ENCODE measurements at places on chromosomes 1 and 21. TPM values are rescaled to one million over a fixed set of nuclear protein-coding genes. Genes with fewer than 3 reads are reported as not detected.

GRCh38 chr1:237471956-237472355 lies 418.8 kb downstream of the ZP4 start:
- no peak overlapping the region for H3K4me3 ChIP-seq
- H3K27me3 ChIP-seq = no peaks in the 10 kb centered on the region
- no peak for DNase-seq

DNA sequence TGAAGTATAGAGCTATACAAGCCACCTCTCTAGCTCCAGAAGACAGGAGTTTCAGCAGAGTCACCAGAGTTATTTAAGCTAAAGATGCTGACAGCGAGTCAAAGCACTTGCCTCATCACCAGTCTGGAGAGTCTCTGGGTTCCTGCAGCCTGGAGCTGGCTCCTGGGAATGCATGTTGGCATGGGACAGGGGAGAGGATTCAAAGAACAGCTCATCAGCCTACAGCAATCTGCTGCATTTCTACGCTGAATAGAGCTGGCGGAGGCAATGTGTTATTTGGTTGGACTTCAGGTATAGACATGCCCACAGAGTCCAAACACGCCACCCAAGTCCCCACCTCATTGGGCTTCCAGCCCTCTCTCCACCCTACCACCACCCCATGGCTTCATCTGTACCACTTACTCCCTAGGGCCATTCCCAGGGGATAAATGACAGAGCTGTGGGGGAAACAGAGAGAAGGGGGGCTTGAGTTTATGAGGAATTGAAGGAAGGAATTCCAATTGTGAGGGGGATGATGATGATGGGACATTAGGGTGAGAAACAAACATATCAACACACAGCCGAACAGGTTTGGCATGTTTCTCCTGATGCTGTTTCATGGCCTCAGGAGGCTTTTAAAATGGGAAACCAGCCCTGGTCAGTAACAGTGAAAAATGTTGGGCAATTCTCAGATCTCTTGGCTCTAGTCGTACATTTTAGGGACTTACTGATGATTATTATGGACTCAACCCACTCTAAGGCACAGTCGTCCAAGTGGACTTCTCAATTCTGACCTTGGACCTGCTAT lies 58.4 kb downstream of the PLEKHA6 start:
- H3K27me3 ChIP-seq = no peaks in the 10 kb centered on the region
- H3K36me3 ChIP-seq = no peaks in the 10 kb centered on the region
- DNase-seq = no peak
- H3K4me1 ChIP-seq = peaks cover 36% of the 10 kb centered on the region
- no peak overlapping the region for H3K27ac ChIP-seq
- no peak overlapping the region for H3K4me3 ChIP-seq

- no peaks in the 10 kb centered on the region for H3K36me3 ChIP-seq
- no peak overlapping the region for H3K27ac ChIP-seq
- no peaks in the 10 kb centered on the region for H3K27me3 ChIP-seq
- H3K4me1 ChIP-seq = no peaks in the 10 kb centered on the region
- DNase-seq = no peak
These were observed 34.0 kb upstream of the BCAR3 start for GRCh38 chr1:93715529-93716126.

AKT3 gene
- 18.5 TPM for total RNA-seq

IL10 gene
- not detected for total RNA-seq

KRTCAP2 gene
- 101 TPM for total RNA-seq

DNA sequence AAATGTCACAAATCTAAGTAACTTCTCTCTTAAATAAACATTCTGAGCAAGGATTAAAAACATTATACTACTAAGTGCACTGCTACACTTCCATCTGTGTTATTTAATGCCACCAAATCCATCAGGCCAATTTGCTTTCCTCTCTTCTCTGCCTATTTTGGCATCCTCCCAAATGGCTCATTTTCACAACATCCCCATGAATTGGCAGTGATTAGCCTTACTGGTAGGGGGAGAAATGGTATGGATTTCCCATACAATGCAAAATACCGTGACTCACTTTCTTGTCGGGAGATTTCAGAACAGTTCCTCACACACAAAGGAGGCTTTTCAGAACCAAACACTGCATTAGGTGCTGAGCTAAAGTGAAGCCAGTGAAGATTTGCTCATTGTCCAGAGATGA lies 195.7 kb downstream of the MIS18A start:
- H3K4me3 ChIP-seq = no peak overlapping the region
- H3K36me3 ChIP-seq = no peaks in the 10 kb centered on the region
- DNase-seq = no peak
- no peak overlapping the region for H3K27ac ChIP-seq
- H3K27me3 ChIP-seq = no peaks in the 10 kb centered on the region
- H3K4me1 ChIP-seq = no peaks in the 10 kb centered on the region

USH2A gene
- total RNA-seq = under 0.01 TPM

DNA sequence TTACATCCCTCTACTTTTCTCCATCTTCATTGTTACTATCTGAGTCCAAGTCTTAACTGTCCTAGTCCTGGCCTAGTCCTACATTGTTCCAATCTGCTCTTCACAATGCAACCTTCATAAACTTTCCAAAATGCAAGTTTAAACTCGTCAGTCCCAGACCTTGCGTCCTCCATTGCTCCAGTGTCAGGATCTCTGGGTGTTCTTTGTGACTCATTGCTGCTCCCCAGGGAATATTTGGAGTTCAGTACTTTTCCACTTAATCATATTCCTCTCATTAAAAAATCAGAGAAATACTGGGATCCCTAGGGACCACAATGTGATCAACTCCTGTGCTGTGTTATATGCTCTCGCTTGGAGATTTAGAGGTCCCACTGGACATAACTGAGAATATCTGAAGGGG lies 18.0 kb upstream of the KPRP start:
- no peak overlapping the region for H3K4me3 ChIP-seq
- H3K36me3 ChIP-seq = no peaks in the 10 kb centered on the region
- DNase-seq = no peak
- no peak overlapping the region for H3K27ac ChIP-seq
- no peaks in the 10 kb centered on the region for H3K27me3 ChIP-seq

THEM5 gene
- total RNA-seq = not detected

DNA sequence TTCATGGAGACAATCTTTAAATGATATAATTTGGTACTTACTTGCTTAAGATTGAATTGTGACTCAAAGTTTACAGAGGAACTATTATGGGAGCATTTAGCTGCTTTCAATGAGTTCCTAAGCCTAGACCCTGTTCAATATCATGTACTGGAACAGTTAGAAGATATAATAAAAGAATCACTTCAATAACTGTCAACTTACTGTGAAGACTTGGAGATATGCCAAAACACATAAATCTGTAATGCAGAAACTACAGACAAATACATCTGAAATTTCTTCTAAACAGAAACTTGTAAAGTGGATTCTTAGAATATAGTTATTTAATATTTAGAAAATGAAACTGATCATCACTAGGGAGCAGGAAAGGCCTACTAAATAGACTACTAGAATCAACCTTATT lies 259.3 kb downstream of the HLX start:
- no peak overlapping the region for H3K27ac ChIP-seq
- no peaks in the 10 kb centered on the region for H3K4me1 ChIP-seq
- no peak for DNase-seq
- no peaks in the 10 kb centered on the region for H3K36me3 ChIP-seq
- no peak overlapping the region for H3K4me3 ChIP-seq

DNA sequence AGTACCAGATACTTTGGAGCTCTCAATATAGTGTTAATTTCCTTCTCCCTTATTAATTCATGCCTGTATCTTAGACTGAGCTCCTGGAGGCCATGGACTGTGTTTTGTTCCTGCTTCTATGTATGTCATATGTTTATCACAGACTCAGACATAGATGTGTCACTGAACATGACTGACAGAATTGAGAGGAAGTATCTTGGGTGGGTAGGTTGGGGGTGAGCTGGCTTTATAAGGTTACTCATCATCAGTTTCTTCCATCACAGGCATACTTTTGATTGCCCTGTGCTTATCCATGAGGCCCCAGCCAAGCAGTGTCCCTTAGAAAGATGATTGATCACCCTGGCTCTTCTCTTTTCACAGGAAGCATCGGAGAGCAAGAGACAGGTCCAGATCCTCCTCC lies 5.6 kb upstream of the SH3D21 start:
- peaks cover 48% of the 10 kb centered on the region for H3K36me3 ChIP-seq
- no peaks in the 10 kb centered on the region for H3K27me3 ChIP-seq
- DNase-seq = no peak
- no peak overlapping the region for H3K27ac ChIP-seq
- peaks cover 5% of the 10 kb centered on the region for H3K4me1 ChIP-seq

GRCh38 chr1:65994223-65994622 lies 201.5 kb downstream of the PDE4B start:
- H3K27ac ChIP-seq = no peak overlapping the region
- no peaks in the 10 kb centered on the region for H3K27me3 ChIP-seq
- no peak for DNase-seq
- H3K4me1 ChIP-seq = no peaks in the 10 kb centered on the region

- no peaks in the 10 kb centered on the region for H3K27me3 ChIP-seq
- H3K4me1 ChIP-seq = peaks cover 11% of the 10 kb centered on the region
- H3K27ac ChIP-seq = peak overlapping the region; percentile 99
These were observed 9.6 kb upstream of the SPRR2F start for GRCh38 chr1:153122831-153123421.

CRYAA gene
- not detected for total RNA-seq

TCHHL1 gene
- not detected for total RNA-seq

RHD gene
- 0.21 TPM for total RNA-seq

FBXO2 gene
- 44.4 TPM for total RNA-seq

DNA sequence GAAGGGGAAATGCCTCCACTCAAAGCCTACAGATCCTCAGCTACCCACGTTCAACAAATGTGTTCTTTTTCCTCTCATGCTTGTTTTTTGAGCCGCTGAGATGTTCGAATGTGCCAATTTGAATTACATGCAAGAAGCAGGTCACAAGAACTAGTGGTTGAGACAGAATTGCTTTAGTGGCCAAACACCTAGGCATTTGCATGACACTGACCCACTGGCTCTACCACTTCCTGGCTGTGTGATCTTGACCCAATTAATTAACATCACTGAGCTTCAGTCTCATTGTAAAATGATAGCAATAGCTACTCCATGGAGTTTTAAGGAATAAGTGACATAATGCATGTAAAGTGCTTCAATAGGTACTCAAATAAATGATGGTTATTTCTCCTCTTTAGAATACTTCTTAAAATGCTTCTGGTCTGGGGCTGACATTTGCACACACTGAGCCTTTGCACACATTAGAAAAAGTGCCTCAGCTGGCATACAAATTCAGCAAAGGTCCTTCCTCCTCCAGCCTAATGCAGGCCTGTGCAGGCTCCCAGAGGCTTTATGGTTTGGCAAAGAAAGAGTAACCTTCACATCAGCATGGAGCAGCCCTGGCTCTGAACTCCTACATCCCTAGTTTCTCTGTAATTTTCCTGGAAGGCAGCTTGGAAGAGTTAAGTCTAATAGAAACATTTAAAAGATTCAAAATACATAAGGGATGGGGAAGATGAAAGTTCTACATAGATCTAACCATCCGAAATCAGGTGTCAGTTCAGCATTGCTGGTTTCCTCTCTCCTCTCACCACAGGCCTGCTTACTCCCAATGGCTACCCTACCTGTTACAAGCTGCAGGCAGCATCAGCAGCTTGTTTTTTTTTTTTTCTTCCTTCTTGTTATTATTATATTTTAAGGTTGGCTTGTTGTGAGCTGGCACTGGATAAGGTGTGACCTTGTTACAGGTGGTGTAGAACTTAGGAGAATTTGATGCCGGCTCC lies 107.4 kb downstream of the TBX19 start:
- peaks cover 22% of the 10 kb centered on the region for H3K4me1 ChIP-seq
- no peaks in the 10 kb centered on the region for H3K36me3 ChIP-seq
- H3K27ac ChIP-seq = peak overlapping the region; percentile 33
- peak overlapping the region; percentile 48 for H3K4me3 ChIP-seq
- H3K27me3 ChIP-seq = peaks cover 10% of the 10 kb centered on the region

- H3K4me3 ChIP-seq = no peak overlapping the region
- H3K27me3 ChIP-seq = no peaks in the 10 kb centered on the region
- no peak overlapping the region for H3K27ac ChIP-seq
- H3K36me3 ChIP-seq = peaks cover 5% of the 10 kb centered on the region
- DNase-seq = no peak
These were observed 89.9 kb downstream of the TSEN15 start for GRCh38 chr1:184141361-184141880.

DNA sequence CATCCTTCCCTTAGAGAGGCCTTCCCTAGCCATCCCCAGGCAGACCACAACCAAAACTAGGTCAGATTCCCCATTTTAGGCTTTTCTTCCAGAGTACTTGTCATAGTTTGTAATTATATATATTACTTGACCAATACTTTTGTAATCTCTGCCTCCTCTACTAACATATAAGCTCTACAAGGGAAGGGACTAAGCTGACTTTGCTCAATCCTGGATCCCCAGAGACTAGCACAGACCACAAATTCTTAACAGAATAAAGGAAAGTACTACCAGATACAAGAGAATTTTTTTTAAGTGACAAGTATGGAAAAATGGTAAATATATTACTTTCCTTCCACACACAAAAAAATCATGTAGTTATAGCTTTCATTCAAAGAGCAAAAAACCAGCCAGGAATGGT lies 2.0 kb downstream of the ZMYM6 start:
- no peaks in the 10 kb centered on the region for H3K4me1 ChIP-seq
- DNase-seq = no peak
- H3K27me3 ChIP-seq = no peaks in the 10 kb centered on the region

RNF207 gene
- 2.9 TPM for total RNA-seq

CENPF gene
- 123 TPM for total RNA-seq

GRCh38 chr1:233667741-233668140 lies 53.8 kb downstream of the KCNK1 start:
- no peak overlapping the region for H3K27ac ChIP-seq
- H3K4me1 ChIP-seq = no peaks in the 10 kb centered on the region
- no peak for DNase-seq
- no peak overlapping the region for H3K4me3 ChIP-seq
- no peaks in the 10 kb centered on the region for H3K27me3 ChIP-seq

DNA sequence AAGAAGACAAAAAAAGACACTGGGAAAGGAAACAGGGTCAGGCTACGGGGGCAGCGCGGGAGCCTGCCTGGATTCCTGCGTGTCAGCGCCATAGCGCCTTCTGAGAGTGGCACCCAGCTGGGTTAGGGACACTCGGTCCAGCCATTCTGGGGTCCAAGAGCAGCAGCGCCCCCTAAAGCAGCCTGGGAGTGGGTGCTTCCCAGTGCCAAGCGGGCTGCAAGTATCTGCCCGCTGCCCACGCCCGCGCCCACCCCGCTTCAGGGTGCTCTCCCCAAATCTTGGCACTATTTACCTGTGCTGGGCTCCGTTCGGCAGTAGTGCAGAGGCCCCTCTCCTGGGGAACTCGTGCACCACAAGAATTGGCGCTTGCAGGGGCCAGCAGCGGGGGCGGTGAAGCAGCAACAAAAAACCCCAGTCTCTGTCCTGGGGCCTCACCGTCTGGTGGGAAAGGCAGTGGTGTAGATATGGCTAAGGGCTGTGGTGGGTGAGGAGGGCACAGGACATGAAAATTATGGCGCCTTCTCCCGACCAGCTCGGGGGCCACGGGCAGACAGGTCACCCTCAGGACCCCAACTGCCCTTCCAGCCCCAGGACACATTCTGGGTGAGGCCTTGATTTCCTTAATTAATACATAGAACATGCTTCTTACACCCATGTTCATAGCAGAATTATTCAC lies 24.1 kb upstream of the LBR start:
- H3K36me3 ChIP-seq = no peaks in the 10 kb centered on the region
- no peak overlapping the region for H3K27ac ChIP-seq
- peak; percentile 50 for DNase-seq
- H3K4me3 ChIP-seq = no peak overlapping the region
- H3K27me3 ChIP-seq = no peaks in the 10 kb centered on the region

CD5L gene
- total RNA-seq = not detected

Data from GM23338 (cell line).